ENCODE measurements at places on chromosomes 7 and 10. TPM values are rescaled to one million over a fixed set of nuclear protein-coding genes. Genes with fewer than 3 reads are reported as not detected.

DNA sequence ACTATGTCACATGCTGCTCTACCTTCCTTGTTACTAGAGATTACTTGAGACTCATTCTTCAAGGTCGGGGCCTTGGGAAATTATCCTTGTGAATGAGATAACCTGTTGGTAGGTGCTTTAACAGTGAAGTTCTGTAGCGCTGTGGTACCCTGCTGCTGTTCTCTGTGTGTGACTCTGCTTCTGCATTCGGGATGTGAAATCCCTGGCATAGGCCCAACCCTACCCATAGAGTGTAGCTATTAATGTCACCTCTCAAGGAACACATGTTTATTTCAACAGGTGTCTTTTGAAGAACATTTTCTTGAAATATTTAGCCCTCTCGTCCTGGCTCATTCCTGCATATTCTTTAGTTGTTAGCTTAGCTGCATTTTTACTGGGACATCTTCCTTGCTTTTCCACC lies 41.8 kb upstream of the TMEM236 start:
- H3K36me3 ChIP-seq = peaks cover 78% of the 10 kb centered on the region
- no peaks in the 10 kb centered on the region for H3K4me1 ChIP-seq
- H3K27ac ChIP-seq = no peak overlapping the region
- no peaks in the 10 kb centered on the region for H3K27me3 ChIP-seq

- no peaks in the 10 kb centered on the region for H3K4me1 ChIP-seq
- H3K36me3 ChIP-seq = no peaks in the 10 kb centered on the region
- H3K27ac ChIP-seq = no peak overlapping the region
- H3K4me3 ChIP-seq = no peak overlapping the region
Measured at GRCh38 chr10:88949051-88949450, 3.5 kb downstream of the ACTA2 start.

DNA sequence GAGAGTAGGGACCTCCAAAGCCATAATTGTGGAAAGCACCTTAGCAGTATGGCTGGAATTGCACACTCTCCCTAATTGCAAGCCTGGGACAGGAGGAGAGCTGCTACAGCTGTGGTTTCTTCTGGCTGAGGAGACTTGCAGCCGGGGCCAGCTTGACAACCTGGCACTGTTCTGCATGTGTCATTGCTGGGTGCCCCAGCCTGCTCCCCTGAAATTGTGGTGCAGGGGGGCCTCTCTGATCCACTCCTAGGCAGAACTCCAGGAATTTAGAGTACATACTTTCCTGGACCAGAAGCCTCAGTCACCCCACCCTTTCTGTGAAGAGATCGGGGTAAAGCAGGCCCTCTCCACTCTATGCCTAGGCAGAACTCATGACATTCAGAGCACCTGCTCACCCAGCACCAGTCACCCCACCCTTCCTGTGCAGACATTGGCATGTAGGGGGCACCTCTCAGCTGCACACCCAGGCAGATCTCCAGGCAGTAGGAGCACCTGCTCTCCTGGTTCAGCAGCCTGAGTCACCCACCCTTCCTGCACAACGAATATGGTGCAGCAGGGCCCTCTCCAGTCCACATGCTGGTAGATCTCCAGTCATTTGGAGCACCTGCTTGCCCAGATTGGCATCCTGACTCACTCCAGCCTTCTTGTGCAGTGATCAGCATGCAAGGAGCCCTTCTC lies 34.4 kb upstream of the DYNC1I1 start:
- no peaks in the 10 kb centered on the region for H3K4me1 ChIP-seq
- H3K27ac ChIP-seq = no peak overlapping the region
- H3K27me3 ChIP-seq = no peaks in the 10 kb centered on the region
- no peak overlapping the region for H3K4me3 ChIP-seq
- no peak for DNase-seq

- H3K27me3 ChIP-seq = no peaks in the 10 kb centered on the region
- H3K27ac ChIP-seq = no peak overlapping the region
- H3K36me3 ChIP-seq = no peaks in the 10 kb centered on the region
- no peak overlapping the region for H3K4me3 ChIP-seq
Measured at GRCh38 chr7:2932402-2933251, 88.5 kb upstream of the GNA12 start.

- peaks cover 6% of the 10 kb centered on the region for H3K27me3 ChIP-seq
- H3K4me1 ChIP-seq = peaks cover 3% of the 10 kb centered on the region
- H3K4me3 ChIP-seq = no peak overlapping the region
- no peaks in the 10 kb centered on the region for H3K36me3 ChIP-seq
- peak overlapping the region; percentile 69 for H3K27ac ChIP-seq
Measured at GRCh38 chr10:126062131-126063032, 166.0 kb downstream of the FANK1 start.

DNA sequence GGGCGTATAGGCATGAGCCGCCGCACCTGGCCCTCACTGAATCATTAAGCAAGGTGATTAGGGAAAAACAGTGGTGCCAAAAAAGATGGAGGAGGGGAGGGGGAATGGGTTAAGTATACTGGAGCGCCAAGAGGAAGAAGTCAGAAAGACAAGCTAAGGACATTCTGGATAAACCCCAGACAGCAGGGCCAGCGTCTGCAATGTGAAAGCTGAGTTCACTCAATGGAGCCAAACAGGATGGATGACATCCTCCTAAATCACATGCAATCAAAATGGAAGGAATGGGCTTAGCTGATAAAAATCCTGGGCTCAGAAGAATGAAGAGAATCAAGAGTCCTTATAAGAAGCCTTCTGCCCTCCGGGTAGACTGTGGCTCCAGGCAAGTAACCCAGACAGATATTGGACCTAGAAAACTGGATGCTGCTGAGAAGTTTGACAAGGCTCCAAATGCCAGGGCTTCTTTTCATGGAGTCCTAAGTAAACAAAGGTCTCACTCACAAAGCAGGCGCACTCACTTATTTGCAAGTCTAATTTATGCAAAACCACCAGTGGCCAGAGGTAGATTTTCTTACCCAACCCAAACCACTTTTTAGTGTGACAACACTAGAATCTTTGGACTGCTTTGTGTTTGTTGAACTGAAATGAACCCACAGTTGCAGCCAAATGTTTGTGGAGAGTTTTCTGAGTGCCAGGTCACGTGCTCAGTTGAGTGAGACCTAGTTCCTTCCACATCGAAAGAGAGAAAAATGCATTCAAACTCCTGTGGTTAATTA lies 519.1 kb upstream of the AUTS2 start:
- no peak overlapping the region for H3K4me3 ChIP-seq
- no peak for DNase-seq
- no peaks in the 10 kb centered on the region for H3K27me3 ChIP-seq

DNA sequence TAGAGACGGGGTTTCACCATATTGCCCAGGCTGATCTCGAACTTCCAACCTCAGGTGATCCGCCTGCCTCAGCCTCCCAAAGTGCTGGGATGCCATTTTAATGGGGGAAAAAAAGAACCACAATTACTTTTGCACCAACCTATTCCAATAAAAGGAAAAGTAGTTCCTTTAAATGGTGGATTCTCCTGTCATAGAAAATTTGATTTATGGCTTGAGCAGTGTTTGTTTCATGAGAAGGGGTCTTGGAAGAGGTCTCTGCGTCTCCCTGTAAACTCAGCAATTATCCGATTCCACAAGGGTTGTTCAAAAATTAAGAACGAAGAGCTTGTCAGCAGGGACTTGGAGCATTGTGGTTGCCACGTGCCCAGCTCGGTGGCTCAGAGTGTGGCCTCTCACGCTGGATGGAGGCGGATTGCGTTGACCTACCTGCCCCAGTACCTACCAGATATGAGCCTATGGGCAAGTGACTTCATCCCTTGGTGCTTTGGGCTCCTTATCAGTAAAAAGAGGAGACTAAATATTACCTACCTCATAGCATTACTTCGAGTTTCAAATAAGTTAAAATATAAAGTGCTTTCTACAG lies 2.8 kb upstream of the TRIP6 start:
- peaks cover 5% of the 10 kb centered on the region for H3K4me1 ChIP-seq
- no peak overlapping the region for H3K27ac ChIP-seq
- H3K4me3 ChIP-seq = no peak overlapping the region
- H3K27me3 ChIP-seq = no peaks in the 10 kb centered on the region
- peaks cover 19% of the 10 kb centered on the region for H3K36me3 ChIP-seq

DNA sequence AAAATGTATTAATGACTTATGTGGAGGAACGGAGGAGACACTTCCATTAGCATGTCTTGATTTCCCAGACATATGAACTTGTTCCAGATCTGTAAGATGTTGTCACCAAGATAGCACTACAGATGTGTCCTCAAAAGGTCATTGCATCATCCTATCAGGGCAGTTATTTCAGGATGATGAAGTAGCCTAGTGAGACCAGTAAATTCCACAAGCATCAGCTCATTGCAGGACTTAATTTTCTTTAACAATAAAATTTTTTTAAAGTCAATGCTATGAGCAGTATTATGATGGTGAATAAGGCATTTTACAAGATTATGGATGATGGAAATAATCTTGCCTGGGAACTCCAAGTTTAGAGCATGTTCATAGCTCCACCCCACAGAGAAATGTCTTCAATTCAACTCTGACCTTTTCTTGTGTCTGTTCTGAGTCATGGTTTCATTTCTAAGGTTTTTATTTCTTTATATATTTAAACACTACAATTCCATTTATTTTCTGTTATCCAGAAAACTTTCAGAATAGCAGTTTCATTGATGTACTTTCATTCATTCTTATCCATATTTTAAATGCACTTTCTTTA lies 1203.3 kb upstream of the CELF2 start:
- H3K27me3 ChIP-seq = no peaks in the 10 kb centered on the region
- H3K36me3 ChIP-seq = no peaks in the 10 kb centered on the region
- H3K27ac ChIP-seq = no peak overlapping the region
- no peak for DNase-seq
- H3K4me3 ChIP-seq = no peak overlapping the region

The IFIT1 gene
- total RNA-seq = 0.19 TPM

The FAM171A1 gene
- 36.5 TPM for total RNA-seq

DNA sequence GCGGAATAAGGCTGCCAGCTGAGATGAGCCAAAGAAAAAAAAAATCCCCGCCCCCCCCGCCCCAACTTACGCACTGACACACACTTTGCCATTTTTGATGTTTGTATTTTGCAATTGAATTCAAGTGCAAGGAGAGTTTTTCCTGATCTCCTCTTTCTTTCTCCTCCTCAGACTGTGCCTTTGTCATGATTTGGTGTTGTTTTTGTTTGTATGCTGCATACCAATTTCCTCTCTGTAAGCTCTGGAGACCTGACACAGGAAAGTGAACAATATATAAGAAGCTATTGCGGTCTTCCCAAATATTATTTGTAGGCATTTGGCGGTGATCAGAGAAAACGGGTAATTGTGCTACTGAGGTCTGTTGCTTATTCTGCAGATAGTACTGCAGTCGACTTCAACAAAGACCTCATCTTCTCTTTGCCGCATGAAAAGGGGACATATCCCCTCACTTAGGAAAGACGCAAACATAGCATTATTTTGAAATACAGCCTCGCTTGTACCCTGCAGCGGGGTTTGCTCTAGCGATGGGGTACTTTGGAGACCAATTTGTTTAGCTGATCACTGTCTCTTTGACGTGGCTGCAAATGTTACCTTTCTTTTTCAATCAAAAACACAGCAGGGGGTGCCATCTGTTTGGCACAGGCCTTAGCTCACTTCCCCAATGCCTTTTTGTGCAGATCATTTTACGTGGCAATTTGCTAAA lies 206.6 kb downstream of the SKAP2 start:
- peaks cover 7% of the 10 kb centered on the region for H3K27me3 ChIP-seq
- H3K4me3 ChIP-seq = no peak overlapping the region
- peak; percentile 49 for DNase-seq
- H3K36me3 ChIP-seq = no peaks in the 10 kb centered on the region

The GPR15LG gene
- not detected for total RNA-seq

- H3K4me1 ChIP-seq = peaks cover 6% of the 10 kb centered on the region
- peaks cover 1% of the 10 kb centered on the region for H3K27me3 ChIP-seq
- H3K27ac ChIP-seq = peak overlapping the region; percentile 11
- no peaks in the 10 kb centered on the region for H3K36me3 ChIP-seq
Measured at GRCh38 chr7:150992833-150993302, 2.1 kb downstream of the NOS3 start.
